Right ventricle myocardium inferior (tissue), 1 donor: ENCODE measurements at places on chromosomes 1 and 21. TPM values are rescaled to one million over a fixed set of nuclear protein-coding genes. Genes with fewer than 3 reads are reported as not detected.
A peak's percentile ranks its signal among the peaks of the same experiment; 100 is the strongest.

GRCh38 chr1:207925210-207925609 lies 14.3 kb upstream of the CD34 start:
- DNase-seq, result peak; percentile 79

- no peak for DNase-seq
These were observed 160.8 kb upstream of the SGIP1 start for GRCh38 chr1:66373157-66373591.

- DNase-seq, result no peak
These were observed 88.4 kb downstream of the PRKAB2 start for GRCh38 chr1:147083919-147084272.

- DNase-seq, result peak; percentile 76
These were observed 180.8 kb downstream of the ZSCAN20 start for GRCh38 chr1:33653226-33653625.

DNA sequence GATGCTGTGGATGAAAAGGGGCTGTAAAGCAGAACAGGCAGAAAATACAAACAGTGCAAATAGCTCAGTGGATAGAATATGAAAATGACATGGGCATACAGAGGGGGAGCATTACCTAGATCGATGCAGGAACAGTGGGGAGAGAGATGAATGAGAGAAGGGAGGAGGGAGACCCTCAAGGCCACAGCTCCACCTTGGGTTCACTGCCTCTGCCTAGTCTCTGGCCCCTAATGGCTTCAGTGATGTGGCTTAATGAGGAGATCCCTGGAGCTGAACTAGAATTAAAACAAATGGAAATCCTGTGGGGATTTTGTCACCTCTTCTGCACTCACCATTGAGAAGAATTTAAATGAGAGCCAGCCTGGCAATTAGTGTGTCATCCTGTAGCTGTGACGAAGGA lies 165.0 kb downstream of the TNR start:
- DNase-seq, result no peak

DNA sequence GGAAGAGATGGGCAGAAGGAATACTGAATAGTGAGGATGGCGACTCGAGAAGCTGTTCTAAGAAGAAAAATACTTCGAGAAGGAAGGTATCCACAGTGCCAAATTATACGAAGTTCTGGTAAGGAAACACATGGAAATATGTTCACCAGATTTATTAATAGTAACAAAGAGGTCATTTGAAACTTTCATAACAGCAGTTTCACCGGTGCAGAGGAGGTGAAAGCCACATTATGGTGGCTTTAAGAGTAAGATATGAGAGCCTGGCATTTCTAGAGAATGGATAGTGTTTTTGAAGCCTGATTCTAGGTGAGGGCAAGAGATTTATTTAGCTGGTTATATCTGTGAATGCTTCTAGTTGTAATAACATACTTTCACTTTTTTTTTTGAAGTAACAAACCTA lies 56.2 kb downstream of the DPYD start:
- DNase-seq, result no peak

DNA sequence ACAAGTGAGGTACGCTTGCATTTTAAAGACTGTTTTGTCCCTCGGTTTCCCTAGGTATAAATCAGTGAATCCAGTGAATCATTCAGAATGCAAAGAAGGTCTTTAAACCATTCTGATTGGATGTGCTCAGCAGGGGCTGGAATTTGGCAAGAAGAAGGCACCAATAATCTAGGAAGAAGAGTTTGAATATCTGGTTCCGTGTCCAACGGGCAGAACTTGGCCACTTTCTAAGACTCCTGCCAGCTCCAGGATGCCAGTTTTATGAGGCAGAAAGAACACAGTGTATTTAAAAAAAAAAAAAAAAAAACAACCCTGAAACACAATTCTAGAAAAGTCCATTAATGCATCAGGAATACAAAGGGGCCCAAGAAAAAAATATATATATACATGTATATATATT lies 3.0 kb upstream of the TENT5C start:
- DNase-seq, result no peak

DNA sequence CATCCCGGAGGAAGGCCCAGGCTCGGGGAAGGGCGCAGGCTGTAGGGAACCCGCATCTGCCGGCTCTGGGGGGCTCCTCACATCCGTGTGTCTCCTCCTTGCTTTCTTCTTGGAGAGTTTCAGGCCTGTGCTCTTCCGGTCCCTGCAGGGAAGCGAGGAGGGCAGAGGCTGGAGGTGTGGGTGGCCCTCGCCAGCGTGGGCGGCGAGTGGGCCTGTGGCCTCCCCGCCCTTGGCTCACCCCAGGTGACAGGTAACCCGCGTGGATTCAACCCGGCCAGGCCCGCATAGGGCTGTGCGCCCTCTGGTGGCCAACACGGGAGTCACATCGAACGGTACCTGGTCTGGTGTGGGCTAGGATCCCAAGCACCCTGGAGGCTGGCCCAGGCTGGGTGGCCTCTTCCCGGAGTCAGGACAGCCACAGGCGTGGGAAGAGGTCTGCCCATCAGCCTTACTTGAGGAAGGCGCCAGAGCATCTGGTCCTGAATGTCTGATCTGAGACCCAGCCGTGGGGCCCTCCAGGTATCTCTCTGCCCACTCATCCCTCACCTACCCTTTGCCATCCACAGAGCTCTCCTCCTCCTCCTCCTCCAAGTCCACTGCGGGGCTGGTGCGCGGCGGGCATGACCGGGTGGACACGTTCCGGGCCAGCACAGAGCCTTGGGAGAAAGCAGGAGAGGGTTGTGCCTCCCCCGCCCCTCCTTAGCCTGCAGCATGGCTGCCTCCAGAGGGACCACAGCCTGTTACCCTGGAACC lies 9.6 kb upstream of the TNFRSF25 start:
- peak; percentile 82 for DNase-seq

GRCh38 chr21:27362249-27362648 lies 395.4 kb upstream of the ADAMTS5 start:
- no peak for DNase-seq

- no peak for DNase-seq
These were observed 164.8 kb downstream of the PLPPR5 start for GRCh38 chr1:98839840-98840239.

DNA sequence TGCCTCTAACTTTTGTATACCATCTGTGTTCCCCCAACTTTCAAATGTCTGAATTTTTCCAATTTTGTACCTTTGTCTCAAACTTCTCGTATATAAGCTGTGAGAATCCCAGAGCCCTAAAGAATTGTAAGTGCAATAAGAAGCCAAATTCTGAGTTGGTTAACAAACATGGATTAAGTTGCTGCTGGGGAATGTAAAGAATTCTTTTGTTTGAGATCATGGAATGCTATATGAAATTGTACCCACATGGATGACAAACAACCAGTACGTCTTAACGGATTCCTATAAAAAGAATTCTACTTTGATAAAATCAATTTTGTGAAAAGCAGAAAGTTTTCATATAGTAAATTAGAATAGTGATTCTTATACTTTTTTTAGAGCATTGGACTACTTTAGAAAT lies 72.4 kb upstream of the CYP2J2 start:
- no peak for DNase-seq

GRCh38 chr1:193077991-193078390 lies 18.6 kb downstream of the RO60 start:
- no peak for DNase-seq

- no peak for DNase-seq
These were observed 244.4 kb downstream of the NFIA start for GRCh38 chr1:61326713-61327112.

DNA sequence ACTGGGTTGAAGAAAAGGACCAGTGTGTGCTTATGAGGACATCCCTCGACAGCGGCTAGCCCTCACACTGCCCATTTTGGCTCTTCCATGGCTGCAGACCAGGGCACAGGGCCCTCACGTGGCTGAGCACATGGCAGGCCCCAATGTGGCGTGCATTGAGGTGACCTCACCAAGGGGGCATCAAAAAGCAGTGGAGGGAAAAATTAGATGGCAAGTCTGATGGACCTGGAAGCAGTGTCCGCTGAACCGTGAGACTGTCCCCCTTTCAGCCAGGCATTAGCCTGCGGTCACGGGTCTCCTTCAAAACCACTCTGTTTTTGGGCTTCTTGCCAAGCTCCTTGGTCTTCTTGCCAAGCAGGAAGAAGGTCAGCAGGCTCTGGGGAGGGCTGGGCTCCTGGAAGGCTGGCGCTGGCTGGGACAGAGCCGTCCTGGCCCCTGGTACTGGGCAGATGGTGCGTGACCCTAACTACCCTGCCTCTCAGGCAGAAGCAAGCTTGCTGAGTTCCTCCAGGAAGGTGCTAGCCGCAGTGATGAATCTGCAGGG lies 30.8 kb downstream of the TRIM67 start:
- peak; percentile 75 for DNase-seq

The COL11A1 gene
- total RNA-seq, result not detected

The WLS gene
- total RNA-seq, result 97.2 TPM

GRCh38 chr1:153260585-153261280 lies 1.2 kb downstream of the LORICRIN start:
- no peak for DNase-seq

DNA sequence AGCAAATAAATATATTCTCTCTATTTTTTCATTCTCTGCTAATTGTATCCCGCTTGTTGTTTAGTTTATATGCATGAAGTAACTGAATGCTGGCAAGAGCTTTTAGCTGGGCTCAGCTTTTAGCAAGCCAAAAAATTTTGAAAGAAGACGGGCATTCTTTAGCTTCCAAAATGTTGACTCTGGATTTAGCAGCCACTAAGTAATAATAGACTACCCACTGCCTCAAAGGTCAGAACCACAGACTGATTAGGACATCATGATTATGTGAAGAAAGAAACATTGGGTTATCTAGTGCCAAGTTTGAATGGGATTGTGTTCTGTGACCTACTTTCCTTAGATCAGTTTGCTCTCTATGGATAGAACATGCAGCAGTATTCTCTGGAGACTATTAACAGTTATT lies 80.3 kb upstream of the DPH5 start:
- no peak for DNase-seq

GRCh38 chr1:13228343-13228781 lies 2.4 kb upstream of the PRAMEF18 start:
- no peak for DNase-seq

The C4BPB gene
- total RNA-seq, result not detected

DNA sequence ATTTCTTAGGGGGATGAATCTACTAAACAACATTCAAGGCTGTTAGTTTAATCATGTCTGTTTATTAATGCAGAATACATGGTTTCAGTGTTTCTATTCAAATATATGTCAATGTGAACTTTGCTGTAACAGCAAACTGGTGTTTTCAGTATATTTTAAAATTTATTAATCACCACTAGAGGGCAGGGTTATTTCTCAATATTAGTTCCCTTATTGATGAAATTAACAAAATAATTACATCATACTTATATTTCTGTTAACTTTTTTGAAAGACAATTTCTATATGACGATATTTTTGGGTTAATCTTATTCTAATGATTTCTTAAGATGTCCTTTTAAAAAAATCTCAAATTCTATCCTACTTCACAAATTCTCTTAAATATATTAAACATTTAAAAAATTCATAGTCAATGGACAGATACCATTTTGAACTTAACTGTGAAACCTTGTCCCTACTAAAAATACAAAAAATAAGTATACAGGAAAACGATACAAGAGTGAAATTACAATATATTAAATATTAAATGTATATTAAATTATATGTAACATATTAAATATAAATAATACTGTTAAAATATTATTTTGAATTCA lies 1034.1 kb upstream of the PRMT6 start:
- no peak for DNase-seq

- DNase-seq, result no peak
These were observed 142.6 kb downstream of the KAZN start for GRCh38 chr1:14741082-14741481.

DNA sequence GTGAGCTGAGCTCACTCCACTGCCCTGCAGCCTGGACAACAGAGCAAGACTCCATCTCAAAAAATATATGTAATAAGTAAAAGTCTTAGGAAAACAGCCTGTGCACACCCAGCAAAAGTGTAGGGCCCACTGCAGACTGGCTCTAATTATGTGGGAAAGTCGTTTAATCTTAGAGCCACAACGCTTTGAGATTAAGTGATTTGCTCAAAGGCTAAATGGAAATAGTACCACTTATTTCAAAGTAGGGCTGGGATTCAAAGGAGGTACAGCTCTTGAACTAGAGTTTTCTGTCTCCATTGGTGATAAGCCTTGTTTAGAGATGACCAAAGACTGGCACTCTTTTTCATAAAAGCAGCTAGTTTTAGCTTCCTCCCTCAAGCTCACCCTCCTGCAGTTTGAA lies 2.2 kb downstream of the TACSTD2 start:
- no peak for DNase-seq

- DNase-seq, result no peak
These were observed 10.8 kb upstream of the MYOG start for GRCh38 chr1:203096566-203096965.

DNA sequence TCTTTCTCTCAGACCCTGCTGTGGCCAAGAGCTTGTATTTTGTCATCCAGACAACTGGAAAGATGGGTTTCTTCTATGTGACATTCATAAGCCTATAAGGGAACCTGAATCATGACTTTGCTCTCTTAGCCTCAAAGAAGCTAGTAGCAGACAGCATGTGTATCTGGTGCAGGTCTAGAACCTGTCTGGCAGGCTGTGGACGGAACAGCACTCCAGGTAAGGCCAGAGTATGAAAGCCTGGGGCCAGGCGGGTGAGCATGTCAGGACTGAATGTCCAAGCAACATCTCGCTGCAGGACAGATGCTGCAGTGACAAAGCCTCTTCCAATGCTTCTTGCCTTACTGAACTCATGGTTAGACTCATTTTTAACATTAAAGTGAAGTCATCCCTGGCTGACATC lies 32.8 kb downstream of the AKNAD1 start:
- no peak for DNase-seq

The SLX9 gene
- 66.5 TPM for total RNA-seq

The KRTAP21-2 gene
- total RNA-seq, result not detected

The TBX15 gene
- total RNA-seq, result 0.43 TPM

DNA sequence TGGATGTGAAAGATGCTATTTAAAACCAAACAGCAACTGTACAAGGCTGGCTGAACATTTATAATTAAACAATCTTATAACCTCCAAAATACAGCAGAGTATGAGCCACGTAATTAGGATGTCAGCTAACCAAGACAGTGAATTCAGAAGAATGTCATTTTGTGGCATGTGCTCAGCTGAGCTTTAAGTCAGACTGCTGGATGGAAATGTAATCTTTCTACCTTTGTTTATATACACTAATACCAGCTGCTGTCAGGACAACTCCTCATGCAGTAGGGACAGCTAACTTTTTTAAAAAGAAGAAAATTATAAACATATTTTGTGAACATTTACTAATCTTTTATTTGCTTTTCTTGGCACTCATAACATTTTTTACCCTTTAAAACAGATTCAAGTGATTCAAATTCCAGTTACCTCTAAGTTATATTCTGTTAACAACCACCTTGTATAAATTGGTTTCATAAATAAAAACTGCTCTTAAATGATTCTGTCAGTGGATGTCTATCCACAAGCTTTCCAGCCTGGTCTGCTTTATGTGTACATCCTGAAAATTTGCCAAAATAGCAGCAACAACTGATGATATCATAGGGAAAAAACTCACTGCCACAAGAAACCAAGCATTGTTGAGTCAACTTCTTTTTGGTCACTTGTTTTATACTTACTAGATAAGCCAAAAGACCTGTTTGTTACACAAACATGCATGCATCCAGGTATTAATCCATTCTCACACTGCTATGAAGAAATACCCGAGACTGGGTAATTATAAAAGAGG lies 36.1 kb downstream of the DPH5 start:
- DNase-seq, result no peak
